ENCODE measurements at places on chromosomes 2 and 18.
A peak's percentile ranks its signal among the peaks of the same experiment; 100 is the strongest.

GRCh38 chr2:190084704-190085103, 22.2 kb upstream of the MSTN start:
- no peak for DNase-seq

GRCh38 chr18:36594621-36595020, 234.2 kb downstream of the TPGS2 start:
- no peak for DNase-seq

GRCh38 chr2:233267516-233268245, 16.2 kb downstream of the ATG16L1 start:
- no peak for DNase-seq

GRCh38 chr18:46374850-46375249, 270.7 kb downstream of the HAUS1 start:
- DNase-seq = peak; percentile 24

DNA sequence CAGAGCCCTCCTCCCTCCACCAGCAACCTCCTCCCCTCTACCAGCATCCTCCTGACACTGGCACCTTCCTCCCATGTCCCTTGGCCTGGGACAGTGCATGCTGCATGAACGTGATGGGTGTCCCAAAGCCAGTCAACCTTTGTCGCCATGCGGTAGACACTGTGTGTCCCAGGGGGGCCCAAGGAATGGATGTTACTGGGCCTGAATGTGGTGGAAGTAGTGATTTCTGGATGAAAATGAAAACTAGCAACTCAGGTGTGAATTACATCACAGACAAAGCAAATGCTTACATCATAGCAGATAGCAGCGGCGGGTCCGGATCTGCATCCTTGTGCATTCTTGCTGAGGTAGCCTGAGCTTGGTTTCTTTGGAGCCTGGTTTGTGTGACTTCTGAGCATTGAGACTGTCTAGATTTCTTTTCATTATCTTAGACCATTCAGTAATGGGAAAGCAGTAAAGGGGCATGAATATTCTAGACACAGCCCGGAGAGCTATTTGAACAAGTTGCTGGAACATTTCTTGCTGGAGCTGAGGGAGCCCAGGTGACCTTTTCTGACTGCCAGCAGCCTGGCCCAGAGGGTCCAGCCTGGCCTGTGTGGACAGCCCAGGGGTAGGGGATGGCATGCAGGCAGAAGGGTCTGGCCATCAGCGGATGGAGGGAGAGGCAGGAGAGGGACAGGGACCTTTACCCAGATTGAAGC, 100.4 kb downstream of the FAM210A start:
- DNase-seq = no peak

DNA sequence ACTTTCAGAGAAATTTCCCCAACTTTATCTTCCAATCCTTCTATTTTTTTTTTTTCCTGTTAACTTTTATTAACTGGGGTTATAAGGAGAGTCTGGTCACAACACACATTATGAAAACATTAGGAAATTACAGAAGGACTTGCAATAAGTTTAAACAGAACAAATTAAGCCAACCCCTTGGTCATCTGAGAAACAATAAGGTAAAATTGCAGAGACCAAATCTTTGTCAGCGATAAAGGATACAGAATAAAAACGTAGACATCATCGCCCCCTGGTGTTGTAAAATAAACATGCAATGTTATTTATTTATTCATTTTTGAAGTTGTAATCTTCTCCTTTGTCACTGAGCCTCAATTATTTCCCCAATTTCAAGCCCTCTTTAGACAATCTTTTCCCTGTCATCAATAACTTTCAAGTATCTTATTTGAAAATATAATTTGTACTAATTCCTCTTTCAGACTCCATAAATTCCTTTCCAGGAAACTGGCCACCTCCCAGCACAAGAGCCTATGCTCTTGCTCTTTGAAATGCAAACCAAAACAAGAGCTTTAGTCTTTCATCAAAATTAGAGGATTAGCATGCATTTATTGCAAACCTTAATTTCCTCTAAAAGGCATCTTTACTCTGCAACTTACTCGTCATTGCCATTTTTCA, 19.5 kb downstream of the G6PC2 start:
- peak; percentile 40 for DNase-seq

GRCh38 chr2:140462990-140463389, 1667.8 kb downstream of the LRP1B start:
- no peak for DNase-seq

GRCh38 chr2:158024288-158024898, 77.3 kb upstream of the UPP2 start:
- DNase-seq = peak; percentile 58

Data from epithelial cell of esophagus (primary cell).